ENCODE measurements at places on chromosomes 1 and 21. TPM values are rescaled to one million over a fixed set of nuclear protein-coding genes. Genes with fewer than 3 reads are reported as not detected.

- no peak for DNase-seq
Measured at GRCh38 chr21:40568807-40569206, 278.2 kb downstream of the DSCAM start.

DNA sequence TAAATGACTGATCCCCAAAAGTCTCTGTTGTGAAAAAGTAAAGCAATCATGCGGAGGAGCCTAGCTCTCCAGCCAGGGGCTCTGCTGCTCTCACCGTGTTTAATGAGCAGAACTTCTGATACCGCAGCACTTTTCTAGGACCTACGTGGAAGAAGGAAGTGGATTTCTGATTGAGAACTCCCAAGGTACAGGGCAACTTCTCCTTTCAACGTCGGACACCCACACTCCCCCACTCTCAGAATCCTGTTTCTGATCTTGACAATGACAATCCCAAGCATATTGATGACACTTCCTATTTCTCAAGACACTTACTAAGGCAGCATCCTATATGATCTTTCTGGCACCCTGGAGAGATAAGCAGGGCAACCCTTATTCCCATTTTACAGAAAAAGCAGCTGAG lies 78.4 kb downstream of the PROX1 start:
- DNase-seq = no peak

GRCh38 chr1:197937381-197937780 lies 20.2 kb downstream of the LHX9 start:
- no peak for DNase-seq

DNA sequence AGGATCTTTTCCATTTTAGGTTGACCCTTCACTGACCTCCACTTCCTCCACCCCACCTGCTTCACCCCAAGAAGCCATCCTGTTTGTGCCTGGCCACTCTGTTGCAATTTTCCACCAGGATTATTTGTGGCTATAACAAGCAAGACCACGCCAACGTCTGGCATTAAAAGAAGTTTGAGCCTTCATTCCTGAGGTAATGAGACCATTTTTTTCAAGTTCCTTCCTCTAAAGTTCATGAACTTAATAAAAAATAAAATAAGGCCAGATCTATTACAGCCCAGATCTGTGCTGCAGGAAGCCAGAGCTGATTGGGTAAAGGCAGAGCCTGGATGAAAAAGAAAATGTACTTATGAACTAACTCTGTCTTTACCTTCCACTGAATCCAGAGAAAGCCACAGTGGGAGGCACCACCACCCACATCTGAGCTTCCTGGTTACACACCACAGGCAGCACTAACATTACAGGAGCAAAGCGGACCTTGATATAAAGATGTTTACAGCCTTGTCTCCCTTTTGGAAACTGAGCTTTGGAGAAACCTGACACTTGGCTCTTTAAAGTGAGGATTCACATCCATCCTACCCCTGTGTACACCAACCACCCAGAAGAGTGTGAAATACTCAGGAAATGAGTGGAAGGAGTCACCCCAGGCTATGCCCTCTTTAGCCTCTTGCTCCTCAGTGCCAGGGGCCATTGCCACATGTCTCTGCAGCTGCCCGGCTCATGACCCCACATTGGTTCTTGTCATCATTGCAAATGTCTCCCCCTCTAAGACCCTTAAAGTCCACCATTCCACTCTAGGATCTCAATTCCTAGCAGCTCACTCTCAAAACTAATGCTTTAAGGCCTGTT lies 293.6 kb downstream of the PLPP3 start:
- peak; percentile 69 for DNase-seq

PAPPA2 gene
- under 0.01 TPM for total RNA-seq

DNA sequence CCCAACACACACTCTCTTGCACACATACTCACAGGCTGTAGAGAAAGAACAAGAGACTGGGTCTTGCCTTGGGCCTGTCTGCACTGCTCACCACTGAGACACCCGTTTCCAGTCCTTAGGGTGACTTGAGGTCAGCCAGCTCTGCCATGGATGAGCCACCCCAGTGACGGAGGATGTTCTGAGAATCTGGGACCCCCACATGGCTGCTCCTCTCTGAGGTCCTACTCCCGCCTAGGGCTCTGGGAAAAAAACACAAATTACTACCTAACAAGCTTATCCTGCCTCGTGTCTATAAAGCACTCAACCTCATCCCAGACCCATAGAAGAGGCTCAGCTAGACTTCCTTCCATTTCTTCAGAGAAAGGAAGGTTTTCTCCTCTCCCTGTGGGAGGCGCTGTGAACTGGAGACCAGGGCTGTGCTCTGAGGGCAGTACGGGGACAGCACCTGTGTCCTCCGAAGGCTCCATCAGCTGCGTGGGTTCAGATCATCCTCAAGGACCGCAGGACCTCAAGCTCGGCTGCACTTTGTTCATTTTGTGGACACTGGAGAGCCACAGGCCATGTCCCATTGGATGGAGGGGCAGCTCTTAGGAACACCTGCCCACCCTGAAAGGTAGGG lies 4.3 kb upstream of the CLEC20A start:
- no peak for DNase-seq

GRCh38 chr1:99603699-99604560 lies 42.0 kb upstream of the PALMD start:
- peak; percentile 47 for DNase-seq

- DNase-seq = no peak
Measured at GRCh38 chr1:7108251-7108650, 323.0 kb downstream of the CAMTA1 start.

B3GALT5 gene
- total RNA-seq = under 0.01 TPM

DNA sequence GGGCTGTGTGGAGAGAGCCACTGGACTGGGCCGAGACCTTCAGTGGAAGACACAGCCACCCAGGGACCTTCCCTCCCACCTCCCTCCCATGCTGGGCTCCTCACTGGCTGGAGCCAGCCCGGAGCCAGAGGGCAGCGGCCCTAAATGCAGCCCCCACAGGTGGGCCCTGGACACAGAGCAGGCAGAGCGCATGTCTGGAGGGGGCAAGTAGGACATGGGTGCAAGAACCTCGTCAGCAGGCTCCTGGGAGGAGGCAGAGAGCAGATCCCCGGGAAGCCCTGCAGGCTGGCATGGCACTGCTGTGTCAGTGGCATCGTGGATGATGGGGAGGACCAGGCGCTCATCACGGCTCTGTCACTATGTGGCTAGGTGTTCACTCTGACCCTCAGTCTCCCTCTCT lies 45.7 kb downstream of the DMRTB1 start:
- DNase-seq = no peak

FCGR3A gene
- total RNA-seq = not detected

DNA sequence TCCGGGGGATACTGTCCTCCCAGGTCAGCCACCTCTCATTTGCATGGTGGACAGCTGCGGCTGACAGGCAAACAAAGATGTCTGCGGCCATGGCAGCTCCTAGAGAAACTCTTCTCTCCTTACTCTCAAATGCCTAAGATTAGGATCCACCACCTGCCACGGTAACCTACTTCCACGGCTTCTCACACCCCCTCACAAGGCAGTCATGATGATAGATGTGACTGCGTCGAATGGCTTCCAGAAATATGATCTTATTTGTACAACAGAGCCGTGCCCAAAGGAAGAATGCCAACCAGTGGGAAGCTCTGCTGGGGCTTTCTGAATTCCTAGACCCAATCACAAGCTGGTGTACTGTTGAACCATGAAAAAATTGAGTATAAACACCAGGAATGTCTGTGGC lies 73.4 kb downstream of the BACE2 start:
- DNase-seq = no peak

- DNase-seq = no peak
Measured at GRCh38 chr1:62235576-62235975, 40.9 kb downstream of the L1TD1 start.

DNA sequence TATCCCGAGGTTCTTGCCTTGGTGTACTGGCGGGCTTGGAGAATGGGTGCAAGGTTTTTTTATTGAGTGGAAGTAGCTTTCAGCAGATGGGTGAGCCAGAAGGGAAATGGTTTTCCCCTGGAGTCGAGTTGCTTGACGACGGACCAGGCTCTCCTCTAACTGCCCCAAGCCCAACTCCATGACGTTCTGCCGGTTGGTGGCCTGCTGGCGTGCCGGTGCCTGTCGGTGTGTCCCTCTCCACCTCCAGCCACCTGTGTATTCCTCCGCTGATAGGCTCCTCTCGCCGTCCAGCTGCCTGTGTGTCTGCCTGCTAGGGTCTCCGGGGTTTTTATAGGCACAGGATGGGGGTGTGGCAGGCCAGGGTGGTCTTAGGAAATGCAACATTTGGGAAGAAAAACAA lies 34.3 kb upstream of the PTGFRN start:
- no peak for DNase-seq

PLCH2 gene
- total RNA-seq = under 0.01 TPM

- no peak for DNase-seq
Measured at GRCh38 chr1:229325853-229326487, 16.9 kb downstream of the CCSAP start.

DNA sequence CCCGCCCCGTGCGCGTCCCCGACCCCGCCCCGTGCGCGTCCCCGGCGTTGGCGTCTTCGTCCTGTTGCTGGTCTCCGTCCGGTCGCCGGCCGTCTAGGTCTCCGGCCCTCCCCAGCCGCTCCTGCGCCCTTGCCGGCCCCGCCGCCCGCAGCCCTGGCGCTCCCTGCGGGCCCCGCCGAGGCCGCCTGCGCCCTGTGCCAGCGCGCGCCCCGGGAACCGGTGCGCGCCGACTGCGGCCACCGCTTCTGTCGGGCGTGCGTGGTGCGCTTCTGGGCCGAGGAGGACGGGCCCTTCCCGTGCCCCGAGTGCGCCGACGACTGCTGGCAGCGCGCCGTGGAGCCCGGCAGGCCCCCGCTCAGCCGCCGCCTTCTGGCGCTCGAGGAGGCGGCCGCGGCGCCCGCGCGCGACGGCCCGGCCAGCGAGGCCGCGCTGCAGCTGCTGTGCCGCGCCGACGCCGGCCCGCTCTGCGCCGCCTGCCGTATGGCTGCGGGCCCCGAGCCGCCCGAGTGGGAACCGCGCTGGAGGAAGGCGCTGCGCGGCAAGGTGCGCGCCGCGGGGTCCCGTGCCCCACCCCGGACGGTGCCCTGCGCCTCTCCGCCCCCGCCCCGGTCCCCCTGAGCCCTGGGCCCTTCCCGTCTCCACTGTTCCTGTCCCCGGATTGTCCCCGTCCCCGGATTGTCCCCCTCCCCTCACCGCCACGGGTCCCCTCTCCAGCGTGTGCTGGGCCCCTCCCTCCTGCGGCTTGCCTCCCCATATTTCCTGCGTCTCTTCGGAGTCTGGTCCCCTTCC lies at the start of gene RNF187:
Gene RNF187 (plus strand): TSS at position 47 of the 789 bp plus-strand sequence.
- DNase-seq = peak; percentile 92

DNA sequence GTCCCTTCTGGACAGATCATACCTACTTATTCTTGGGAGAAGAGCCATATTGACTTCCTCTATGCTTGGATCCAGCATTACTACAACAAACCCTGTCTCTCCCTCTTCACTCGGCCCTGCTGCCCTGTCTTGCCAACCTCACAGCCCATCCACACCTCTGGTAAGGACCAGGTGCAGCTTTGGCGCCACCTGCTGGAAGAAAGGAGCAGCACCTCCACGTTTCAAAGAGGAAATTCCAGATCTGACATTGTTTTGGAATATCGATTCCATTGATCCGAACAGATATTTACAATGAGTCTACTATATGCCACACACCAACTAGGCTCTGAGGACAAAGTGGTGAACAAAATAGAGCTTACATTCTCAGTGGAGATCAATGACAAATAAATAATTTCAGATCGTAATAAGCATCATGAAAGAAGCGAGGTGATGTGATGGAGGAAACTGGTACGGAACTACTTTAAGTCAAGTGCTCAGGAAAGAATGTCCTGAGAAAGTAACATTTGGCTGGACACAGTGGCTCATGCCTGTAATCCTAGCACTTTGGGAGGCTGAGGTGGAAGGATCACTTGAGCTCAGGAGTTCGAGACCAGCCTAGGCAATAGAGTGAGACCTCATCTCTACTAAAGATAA lies 18.7 kb downstream of the MFSD2A start:
- DNase-seq = peak; percentile 79

GRCh38 chr1:37498872-37499617 lies 15.5 kb downstream of the MEAF6 start:
- peak; percentile 85 for DNase-seq

RNU1-3 gene
- total RNA-seq = under 0.01 TPM

FCER1A gene
- total RNA-seq = not detected

SPATA6 gene
- total RNA-seq = 2.9 TPM

TNFSF4 gene
- total RNA-seq = 2.7 TPM

DHRS3 gene
- 121 TPM for total RNA-seq

- DNase-seq = no peak
Measured at GRCh38 chr1:198734323-198735008, 95.6 kb downstream of the PTPRC start.

GRCh38 chr1:69319287-69319686 lies 248.4 kb upstream of the LRRC7 start:
- DNase-seq = no peak

DNA sequence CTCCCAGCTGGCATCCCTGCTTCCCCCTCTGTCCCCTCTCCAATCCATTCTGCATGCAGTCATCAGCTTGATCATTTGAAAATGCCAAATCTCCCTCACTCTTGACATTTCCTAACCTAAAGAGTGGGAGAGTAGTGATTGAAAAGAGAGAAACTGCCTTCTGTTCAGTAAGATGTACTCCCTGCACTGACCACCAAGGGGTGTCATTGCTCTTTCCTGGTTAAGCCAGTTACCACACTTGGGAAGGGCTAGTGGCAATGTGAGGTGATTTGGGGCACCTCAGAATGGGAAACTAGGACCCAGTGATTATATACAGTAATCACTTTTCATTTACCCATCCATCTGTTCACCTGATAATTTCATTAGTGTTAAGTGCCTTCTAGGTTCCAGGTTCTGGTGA lies 6.9 kb upstream of the TMEM269 start:
- peak; percentile 71 for DNase-seq

- no peak for DNase-seq
Measured at GRCh38 chr1:36590264-36590663, 107.6 kb upstream of the CSF3R start.

GRCh38 chr21:15743593-15743992 lies 13.8 kb downstream of the USP25 start:
- DNase-seq = no peak

Data from dermis blood vessel endothelial cell (primary cell).